ENCODE measurements at places on chromosomes 3 and 15.

- DNase-seq: no peak
Measured at GRCh38 chr15:77800305-77800704, 167.6 kb upstream of the LINGO1 start.

DNA sequence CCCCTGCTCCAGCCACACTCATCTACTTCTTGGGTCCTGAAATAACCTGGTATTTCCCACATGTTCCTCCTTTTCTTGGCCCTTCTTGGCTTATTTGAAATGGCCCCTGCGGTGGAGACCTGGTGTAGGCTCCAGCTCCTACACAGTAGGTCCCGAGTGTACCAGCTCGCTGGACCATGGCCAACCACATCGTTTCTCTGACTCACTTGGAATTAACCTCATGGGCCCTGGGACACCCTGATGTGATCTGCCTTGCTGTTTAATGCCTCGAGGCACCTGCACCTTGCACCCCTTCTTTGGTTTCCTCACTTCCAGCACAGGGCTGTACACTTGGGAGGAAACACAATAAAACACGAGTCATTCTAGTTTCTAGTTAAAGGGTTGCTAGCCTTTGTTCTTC lies 60.3 kb downstream of the FEM1B start:
- no peak for DNase-seq

- DNase-seq: no peak
Measured at GRCh38 chr15:62881056-62881455, 161.5 kb upstream of the TPM1 start.

- no peak for DNase-seq
Measured at GRCh38 chr3:31661993-31662670, 129.4 kb downstream of the STT3B start.

DNA sequence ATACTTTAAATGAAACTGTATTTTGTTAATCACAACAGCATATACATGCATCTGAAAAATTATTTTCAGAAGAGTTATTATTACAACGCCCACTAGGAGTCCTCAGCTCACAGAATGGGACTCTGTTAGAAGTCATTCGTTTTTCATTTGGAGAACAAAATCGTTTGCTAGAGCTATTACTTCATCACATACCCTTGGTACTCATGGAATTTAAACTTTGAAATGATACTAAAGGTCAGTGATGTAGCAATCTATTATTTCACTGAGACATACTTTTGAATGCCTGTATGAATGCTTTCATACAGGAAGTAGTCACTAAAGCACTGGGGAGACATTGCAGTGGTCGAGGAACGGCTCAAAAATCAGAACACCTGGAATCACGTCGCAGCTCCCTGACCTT lies 198.1 kb downstream of the MBNL1 start:
- no peak for DNase-seq

- DNase-seq: no peak
Measured at GRCh38 chr3:144590854-144591253, 619.2 kb downstream of the DIPK2A start.

GRCh38 chr3:119145500-119146167 lies at the start of gene TEX55:
TSS of gene TEX55 (plus strand) at chr3:119146165. CDS start at chr3:119146190, 25 bp downstream.
- DNase-seq: no peak

DNA sequence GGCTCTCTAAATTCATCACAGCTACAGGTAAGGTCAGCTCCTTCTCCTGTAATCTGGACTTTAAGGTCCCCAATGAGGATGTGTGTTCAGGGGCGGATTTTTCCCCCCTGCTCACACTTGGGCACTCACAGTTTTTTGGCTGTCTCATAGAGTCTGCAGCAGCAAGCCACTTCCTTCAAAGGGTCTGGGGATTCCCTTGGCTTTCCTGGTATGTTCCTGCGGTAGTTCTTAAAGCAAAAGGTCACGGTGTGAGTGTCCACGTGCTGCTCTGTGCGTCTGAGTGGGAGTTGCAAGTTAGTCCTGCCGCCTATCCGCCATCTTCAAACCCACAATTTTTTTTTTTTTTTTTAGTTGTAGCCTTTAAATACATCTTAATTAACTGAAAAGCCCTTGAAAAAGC lies 15.4 kb upstream of the CFAP20DC start:
- no peak for DNase-seq

DNA sequence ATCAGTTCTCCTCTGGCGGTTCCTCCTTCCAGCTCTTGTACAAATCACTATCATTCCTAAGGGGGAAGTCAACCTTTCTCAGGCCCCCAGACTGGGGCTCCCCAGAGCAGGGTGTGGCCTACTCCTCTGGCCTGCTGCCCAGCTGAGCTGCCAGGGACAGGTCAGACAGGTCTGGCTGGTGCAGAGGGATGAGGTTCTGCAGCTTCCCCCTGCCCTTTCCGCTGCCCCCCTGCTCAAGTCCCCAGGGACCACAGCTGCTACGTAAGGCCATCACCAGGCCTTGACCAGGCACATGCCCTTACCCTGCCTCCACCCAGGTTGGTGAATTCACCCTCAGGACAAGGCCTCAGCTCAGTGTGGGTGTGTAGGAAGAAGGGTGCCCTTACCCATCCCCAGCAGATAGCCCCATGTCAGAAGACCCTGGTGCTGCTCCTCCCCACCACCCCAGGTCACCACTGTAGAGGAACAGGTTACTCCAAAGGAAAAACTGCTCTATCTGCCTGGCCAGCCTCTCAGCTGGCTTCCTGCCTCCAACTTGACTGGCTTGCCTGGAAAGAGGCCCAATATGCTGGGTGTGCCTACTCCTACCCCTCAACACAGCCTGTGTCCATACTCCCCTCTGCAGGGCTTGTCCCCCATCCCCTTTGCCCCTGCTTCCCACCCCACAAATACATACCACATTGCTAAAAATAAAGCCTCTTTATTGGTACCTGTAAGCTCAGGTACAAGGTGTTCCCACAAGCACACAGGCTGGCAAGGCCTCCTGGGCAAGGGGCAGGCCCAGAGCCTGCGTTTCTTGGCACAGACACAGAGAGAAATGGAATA lies 12.0 kb downstream of the CSRNP1 start:
- no peak for DNase-seq

GRCh38 chr3:23548706-23549105 lies 257.0 kb upstream of the UBE2E1 start:
- no peak for DNase-seq

GRCh38 chr3:128050597-128050996 lies 1.6 kb upstream of the SEC61A1 start:
- DNase-seq: no peak

GRCh38 chr3:50525987-50526386 lies 22.6 kb upstream of the CACNA2D2 start:
- no peak for DNase-seq

- no peak for DNase-seq
Measured at GRCh38 chr15:75347222-75348033, 589 bp downstream of the NEIL1 start.

DNA sequence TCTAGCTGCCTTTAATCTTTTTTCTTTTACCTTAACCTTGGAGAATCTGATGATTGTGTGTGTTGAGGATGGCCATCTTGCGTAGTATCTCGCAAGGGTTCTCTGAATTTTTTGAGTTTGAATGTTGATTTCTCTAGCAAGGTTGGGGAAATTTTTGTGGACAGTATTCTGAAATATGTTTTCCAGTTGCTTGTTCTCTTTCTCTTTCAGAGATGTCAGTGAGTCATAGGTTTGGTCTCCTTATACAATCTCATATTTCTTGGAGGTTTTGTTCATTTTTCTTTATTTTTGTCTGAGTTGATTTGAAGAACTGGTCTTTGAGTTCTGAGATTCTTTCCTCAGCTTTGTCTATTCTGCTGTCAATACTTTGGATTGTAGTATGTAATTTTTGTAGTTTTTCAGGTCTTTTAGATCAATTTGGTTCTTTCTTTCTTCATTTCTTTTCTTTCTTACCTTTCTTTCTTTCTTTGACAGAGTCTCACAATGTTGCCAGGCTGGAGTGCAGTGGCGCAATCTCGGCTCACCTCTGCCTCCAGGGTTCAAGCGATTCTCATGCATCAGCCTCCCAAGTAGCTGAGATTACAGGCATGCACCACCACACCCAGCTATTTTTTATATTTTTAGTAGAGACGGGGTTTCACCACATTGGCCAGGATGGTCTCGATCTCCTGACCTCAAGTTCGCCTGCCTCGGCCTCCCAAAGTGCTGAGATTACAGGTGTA lies 366.4 kb upstream of the RASGRP1 start:
- DNase-seq: no peak

GRCh38 chr15:98439523-98439942 lies 208.8 kb upstream of the IGF1R start:
- DNase-seq: no peak

DNA sequence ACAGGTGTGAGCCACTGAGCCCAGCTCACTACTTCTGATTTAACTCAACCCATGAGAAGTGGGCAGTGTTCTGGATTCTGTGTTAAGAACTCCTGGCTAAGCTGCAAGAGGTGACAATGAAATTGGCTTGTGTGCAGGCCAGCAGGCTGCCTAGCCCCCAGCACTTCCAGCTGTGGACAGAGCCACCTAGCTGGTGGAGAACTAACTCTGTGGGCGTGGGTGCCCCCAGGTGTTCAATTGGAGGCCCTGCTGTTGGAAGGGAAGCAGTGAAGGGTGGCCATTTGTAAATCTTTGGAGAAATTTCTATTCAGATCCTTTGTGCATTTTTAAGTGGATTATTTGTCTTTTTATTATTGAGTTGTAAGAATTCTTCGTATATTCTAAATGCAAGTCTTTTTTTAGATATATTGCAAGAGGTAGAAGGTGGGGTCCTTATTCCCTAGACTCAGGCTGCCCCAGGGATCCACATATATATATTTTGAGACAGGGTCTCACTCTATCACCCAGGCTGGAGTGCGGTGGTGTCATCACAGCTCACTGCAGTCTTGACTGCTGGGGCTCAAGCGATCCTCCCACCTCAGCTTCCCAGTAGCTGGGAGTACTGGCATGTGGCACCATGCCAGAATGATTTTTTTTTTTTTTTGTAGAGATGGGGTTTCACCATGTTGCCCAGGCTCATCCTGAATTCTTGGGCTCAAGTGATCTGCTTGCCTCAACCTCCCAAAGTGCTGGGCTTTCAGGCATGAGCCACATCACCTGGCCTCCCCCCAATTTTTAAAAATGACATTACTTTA lies 7.2 kb upstream of the SCAMP5 start:
- DNase-seq: no peak

DNA sequence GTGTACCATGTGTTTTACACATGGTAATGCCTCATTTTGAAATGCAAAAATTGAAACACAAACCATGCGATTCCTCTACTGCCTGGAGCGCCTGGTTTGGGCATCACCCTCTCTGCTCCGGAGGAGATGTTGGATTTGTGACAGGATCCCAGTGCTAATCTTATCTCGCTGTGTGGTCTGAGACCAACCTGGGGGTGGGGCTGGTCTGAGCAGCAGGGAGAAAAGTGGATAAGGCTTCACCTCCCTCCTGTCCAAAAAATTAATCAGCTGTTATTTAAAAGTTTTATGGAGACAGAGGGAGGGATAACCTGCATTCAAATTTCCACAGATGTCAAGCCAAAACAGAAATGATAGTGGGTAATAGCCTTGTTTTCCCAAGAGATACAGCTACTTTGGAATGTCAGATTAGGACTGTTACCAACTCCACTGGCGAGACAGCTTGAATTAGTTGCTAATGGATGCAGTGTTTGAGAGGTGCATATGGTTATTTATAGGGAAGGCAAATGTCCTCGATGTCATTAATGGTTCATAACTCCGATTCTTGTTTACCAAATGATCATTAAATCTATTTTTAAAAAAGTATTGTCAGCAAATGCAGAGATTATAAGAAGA lies 54.0 kb upstream of the SKOR1 start:
- no peak for DNase-seq

DNA sequence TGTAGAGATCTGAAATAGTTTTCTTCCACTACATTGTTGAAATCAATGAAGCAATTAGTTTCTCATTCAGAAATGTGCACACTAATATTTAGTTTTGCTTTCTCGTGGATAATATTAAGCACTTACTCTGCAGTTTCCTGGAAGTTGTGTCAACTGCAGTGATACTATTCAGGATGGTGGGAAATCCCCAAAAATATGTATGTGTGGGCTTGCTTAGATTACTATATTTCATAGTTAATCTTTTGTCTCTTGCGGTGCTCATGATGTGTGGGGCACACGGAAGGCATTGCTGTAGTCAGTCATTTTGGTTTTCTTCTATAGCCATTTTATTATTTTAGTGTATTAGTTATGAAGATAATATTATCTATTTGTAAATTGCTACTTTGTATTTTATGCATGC lies 19.7 kb downstream of the RAB11A start:
- DNase-seq: no peak

DNA sequence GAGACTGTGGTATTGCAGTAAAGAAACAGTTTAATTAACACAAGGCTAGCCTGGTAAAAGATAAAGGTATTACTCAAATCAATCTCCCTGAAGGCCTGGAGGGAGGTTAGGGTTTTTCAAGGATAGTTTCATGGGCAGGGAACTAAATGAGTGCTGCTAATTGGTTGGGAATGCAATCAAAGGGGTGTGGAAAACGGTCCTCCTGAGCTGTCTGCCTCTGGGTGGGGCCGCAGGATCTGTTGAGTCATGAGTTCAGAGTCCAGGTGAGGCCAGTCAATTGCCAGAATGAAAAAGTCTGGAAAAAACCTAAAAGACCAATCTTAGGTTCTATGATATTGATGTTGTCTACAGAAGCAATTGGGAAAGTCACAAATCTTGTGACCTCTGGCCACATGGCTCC lies 293.2 kb downstream of the MCTP2 start:
- DNase-seq: no peak

- DNase-seq: no peak
Measured at GRCh38 chr3:172096881-172097420, 57.6 kb downstream of the FNDC3B start.

GRCh38 chr3:158086776-158087175 lies 19.4 kb downstream of the SHOX2 start:
- DNase-seq: no peak

GRCh38 chr15:51536965-51537574 lies 85.5 kb downstream of the DMXL2 start:
- DNase-seq: no peak

- no peak for DNase-seq
Measured at GRCh38 chr15:93200081-93200836, 111.2 kb upstream of the RGMA start.

- DNase-seq: no peak
Measured at GRCh38 chr3:52480768-52481715, 14.1 kb upstream of the STAB1 start.

- DNase-seq: no peak
Measured at GRCh38 chr3:143332026-143332425, 212.5 kb downstream of the CHST2 start.

DNA sequence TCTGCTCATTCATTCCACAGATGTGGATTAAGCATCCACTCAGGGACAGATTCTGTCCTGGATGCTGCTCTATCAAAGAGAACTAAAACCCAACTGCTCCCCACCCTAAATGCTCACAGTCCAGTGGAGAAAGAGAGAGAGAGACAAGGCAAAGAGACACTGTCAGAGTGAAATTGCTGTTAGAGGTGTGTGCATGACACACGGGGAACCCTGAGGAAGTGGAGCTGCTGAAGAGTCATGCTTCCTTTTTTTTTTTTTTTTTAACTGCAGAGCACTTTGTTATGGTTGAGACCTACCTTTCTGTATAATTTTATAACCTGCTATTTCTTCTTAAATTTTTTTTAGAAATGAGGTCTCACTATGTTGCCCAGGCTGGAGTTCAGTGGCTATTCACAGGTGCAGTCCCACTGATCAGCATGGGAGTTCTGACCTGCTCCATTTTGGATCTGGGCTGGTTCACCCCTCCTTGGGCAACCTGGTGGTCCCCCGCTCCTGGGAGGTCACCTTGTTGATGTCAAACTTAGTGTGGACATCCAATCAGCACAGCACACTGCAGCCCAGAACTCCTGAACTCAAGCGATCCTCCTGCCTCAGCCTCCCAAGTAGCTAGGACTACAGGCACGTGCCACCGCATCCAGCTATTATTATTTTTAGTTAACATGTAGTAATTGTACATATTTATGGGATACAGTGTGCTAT lies 18.2 kb upstream of the PSTPIP1 start:
- no peak for DNase-seq
